ENCODE measurements at places on chromosomes 2 and 18. TPM values are rescaled to one million over a fixed set of nuclear protein-coding genes. Genes with fewer than 3 reads are reported as not detected.

The SLC8A1 gene
- 18.7 TPM for polyA plus RNA-seq

The GALNT5 gene
- not detected for polyA plus RNA-seq

The DSC2 gene
- 14.5 TPM for polyA plus RNA-seq

The TTR gene
- polyA plus RNA-seq = not detected

The NT5DC4 gene
- polyA plus RNA-seq = not detected

The CYP27C1 gene
- 2.3 TPM for polyA plus RNA-seq

The ANKRD30BL gene
- not detected for polyA plus RNA-seq

The TBR1 gene
- polyA plus RNA-seq = 4.5 TPM

The GDF7 gene
- polyA plus RNA-seq = 0.62 TPM

Measured in neural cell (in vitro differentiated cells).